ENCODE measurements at places on chromosomes 13 and 19.
A peak's percentile ranks its signal among the peaks of the same experiment; 100 is the strongest.

- no peak for DNase-seq
These were observed 46.5 kb upstream of the RCBTB2 start for GRCh38 chr13:48579165-48579918.

GRCh38 chr19:17049711-17050280, 23.2 kb upstream of the CPAMD8 start:
- DNase-seq = peak; percentile 58

DNA sequence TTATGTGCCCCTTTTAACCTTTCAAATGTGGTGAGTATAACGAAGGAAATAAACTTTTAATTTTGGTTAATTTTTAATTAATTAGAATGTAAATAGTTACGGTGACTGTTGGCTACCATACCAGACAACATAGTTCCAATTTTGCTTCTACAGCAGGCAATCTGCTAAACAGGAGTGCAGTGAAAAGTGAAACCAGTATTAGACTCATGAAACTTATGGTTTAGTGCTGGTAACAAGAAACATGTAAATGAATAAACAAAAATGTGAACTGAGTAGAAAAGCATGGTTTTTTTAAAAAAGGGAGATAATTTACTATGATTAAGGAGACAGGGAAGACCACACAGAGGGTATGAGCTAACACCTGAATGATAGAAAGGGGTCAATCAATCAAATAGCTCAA, 478.4 kb downstream of the PCDH9 start:
- no peak for DNase-seq

GRCh38 chr19:3655402-3656072, 28.9 kb upstream of the CACTIN start:
- DNase-seq = peak; percentile 85

DNA sequence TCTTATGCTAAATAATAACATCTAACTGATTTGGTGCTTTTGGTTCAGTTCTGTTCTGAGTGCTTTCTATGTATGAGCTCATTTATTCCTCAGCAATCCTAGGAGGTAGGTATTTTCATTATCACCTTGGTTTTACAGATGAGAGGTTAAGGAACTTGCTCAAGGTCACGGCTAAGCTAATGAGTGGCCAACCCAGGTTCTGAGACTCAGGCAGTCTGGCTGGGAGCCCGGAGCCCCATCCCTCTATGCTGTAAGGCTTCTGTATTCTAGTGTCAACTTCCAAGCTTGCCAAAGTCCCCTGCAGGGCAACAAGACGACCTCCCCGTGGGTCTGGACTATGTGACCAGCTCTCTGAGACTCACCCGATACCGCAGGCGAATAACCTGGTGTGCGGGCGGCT, 60.5 kb downstream of the PARP4 start:
- DNase-seq = no peak

- DNase-seq = peak; percentile 52
These were observed 3.4 kb downstream of the BSG start for GRCh38 chr19:575527-576506.

GRCh38 chr13:28117689-28118377, 17.5 kb upstream of the FLT3 start:
- DNase-seq = peak; percentile 60

DNA sequence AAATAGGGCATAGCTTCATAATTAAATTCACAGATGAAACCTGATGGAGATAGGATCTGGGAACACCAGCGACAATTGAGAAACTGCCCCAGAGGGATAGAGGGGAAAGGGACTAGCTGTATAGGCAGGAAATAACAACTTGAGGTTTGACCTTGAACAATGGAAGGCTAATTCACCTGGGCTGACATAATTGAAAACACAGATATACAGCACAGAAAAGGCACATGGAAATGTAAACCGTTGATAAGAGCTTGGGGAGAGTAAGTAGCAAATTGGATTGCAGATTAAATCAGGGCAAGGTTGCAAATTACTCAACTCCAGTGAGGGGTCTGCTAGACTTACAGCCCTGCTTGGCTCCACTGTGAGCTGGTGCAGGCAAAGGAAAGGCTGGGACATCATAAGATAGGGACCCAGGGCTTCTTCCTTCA, 246.7 kb downstream of the DLEU7 start:
- DNase-seq = no peak

- DNase-seq = no peak
These were observed 105.5 kb downstream of the MBNL2 start for GRCh38 chr13:97327506-97328221.

DNA sequence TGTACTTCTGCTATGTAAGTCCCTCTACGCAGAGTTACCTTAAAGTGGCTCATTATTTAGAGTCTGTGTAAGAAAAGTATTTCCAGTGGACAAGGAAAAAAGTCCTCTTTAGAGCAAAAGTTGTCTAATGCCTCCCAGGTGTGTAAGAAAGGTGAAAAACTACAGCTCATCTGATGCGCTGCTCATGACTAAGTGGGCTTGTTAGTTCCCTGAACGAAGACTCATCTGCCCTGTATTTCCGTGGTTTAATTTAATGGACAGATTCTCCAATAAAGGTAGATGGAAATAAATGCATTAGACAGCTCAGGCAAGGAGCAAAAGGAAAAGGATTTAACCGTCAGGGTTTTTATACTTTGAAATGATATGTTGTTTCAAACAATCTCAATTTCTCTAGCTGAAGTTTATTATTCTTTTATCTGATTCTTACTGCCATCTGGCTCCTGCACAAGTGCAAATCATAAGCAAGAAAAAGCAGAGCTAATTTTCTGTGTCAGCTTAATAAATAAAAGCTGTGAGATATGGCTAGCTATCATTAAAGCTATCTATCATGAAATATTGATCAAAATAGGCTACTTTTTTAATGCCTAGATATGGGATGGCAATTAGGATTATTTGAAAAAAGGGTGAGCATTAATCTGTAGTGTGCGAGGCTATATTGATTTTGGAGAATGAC, 73.7 kb upstream of the PCDH9 start:
- DNase-seq = no peak

DNA sequence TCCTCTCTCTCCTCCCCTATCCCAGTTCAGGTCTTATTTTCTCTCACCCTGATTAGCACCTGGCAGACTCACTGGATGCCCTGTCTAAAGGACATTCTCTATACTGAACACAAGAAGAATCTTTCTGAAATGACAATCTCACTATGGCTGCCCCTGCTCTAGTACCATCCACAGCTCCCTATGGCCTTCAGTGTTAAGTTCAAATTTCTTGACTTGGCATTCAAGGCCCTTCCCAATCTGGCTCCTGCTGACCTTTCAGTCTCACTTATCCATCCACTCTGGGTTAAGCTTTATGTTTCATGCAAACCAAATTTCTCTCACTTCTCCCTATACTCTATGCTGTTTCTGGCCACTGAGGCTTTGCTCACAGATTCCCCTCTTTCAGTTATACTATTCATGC, 34.2 kb downstream of the MBD3L1 start:
- no peak for DNase-seq

DNA sequence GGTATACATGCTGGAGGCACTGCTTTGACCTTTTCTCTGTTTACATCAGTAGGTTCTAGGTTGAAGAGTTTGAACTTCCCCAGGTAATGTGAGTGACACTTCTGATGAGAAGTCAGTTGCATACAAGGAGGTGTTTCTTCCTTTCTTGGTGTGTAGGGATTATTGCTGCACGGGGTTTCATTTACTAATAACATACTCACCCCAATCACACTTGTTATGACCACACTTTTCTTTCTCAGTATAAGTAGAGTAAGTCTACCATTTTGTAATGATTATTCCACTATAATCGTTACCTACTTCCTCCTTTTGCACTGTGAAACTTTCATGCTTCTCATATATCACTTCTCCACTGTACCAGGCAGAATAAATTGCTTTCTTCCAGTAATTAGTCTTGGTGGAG, 138.0 kb downstream of the TNFSF13B start:
- DNase-seq = no peak

- no peak for DNase-seq
These were observed 1.6 kb downstream of the JUNB start for GRCh38 chr19:12792853-12793289.

- no peak for DNase-seq
These were observed 43.0 kb downstream of the CEP89 start for GRCh38 chr19:32928806-32929205.

DNA sequence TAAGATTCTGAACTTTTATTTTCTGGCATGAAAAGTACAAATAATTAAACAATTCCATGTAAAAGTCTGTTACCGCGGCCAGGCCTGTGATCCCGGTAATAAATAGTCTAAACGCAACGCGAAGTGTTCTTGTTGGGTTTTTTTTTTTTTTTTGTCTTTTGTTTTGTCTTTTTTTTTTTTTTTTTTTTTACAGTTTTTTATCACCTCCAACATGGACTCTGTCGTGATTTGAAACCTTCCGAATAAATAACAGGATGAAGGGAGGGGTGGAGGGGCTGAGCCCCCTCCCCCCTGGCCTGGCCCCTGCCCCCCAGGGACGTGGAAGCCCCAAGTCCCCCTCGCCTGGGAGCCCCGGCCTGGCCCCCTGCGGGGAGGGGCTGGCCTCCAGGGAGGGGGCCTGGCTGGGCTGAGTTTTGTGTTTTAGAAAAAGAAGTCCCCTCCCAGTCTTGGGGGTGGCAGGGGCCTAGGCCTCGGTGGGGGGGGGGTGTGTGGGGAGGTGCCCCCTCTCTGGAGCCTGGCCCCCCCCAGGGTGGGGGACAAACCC, 16.0 kb downstream of the PRKCSH start:
- DNase-seq = no peak

DNA sequence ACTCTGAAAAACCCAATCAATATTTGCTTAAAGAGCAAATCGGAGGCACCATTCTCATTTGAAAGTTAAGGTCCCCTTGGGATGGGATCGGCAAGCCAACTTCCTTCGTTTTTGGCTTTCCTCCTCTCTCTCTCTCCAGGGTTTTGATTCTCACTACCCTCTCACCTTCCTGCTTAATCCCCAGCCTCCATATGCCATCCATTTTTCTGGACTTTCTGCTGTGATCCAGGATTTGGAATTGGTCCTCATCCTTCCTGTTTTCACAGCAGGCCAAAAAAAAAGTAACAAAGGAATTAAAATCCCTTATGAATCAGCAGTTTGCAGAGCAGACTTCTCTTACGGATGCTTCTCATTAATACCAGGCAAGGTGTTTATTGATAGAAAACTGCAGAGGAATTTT, 283.1 kb upstream of the TMTC4 start:
- no peak for DNase-seq

DNA sequence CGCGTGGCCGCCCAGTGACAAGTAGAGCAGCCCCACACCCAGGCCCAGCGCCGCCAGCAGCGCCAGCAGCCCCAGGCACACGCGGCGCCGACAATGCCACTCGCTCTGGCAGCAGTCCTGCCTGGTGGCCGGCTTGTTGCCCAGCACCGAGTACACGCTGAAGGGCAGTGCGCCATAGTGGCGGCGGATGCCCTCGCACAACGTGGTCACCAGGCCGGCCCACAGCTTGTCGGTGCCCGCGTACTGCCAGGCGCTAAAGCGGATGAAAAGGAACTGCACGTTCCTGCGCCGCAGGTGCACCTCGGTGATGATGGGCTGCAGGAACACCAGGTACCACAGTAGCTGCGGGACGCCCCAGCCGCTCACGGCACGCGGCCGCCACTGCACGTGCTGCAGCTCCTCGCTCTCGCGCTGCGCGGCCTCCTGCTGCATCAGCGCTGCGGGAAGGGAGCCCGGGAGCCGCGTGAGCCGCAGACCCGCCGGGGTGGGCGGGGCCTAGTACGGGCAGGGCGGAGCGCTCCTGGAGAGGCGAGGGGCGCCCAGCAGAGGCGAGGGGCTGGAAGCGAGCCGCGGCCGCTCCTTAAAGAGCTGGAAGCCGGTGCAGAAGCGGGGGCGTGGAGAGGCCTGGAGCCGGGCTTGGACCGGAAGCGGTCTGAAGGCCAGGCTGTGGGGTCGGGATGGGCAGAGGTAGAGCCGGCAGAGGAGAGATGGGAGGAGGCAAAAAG, 7.3 kb downstream of the NKPD1 start:
- peak; percentile 33 for DNase-seq

DNA sequence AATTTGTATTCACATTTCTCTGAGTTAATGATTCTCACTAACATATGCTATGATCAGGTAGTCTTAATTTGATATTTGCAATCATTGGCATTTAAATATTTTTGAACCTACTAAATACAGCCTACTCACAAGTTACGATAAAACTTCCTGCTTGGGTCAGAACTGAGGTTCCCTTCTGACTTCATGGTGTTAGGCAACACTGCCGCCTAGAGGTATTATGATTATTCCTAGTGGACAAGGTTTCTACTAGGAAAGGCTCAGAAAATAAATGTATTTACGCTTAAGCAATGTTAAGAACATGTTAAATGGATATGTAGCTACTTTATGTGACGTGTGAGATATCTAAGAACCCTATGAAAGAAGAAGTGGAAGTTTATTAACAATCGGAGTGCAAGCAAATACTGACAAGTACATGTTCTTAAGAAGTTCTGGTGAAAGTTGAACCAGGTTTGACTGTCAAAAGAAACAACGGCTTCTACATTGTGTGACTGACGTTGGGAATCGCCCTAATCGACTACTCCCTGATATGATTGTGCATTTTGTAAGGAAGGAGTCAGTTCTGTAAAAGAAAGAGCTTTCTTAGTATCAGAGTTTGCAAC, 1395.8 kb downstream of the SLITRK5 start:
- DNase-seq = peak; percentile 45

DNA sequence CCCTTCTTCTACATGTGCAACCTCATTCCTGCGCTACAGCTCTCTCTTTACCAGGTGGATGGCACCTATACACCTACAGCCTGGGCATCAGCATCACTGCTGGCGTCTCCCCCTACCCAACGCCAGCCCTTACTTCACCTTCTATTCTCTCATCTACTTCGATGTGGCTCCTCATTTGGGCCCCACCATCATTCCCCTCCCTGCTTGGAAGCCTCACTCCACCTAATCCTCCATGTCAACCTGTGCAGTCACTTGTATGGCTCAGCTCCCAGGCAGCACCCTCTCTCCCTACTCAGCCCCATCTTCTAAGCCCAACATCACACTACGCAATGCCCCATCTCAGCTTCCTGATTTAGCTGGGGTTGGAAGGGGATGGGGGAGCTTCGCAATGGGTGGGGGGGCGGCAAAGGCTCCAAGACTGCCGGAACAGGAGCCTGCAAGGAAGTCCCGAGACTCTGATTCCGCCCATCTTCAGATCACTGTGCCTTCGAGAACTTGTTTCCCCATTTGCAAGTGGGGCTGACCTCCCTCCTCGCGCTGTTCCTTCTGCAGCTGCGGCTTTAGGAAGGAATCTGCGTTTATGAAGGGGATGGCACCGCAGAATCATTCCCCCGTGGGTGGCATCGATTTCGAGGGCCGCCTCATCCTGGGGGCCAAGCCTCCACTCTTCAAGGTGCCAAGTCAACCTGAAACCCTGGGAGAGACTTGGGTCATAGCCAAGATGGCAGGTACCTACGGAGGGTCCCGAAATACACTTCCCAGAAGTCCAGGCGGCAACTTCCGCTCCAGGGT, 913 bp downstream of the MZF1 start:
- DNase-seq = no peak

DNA sequence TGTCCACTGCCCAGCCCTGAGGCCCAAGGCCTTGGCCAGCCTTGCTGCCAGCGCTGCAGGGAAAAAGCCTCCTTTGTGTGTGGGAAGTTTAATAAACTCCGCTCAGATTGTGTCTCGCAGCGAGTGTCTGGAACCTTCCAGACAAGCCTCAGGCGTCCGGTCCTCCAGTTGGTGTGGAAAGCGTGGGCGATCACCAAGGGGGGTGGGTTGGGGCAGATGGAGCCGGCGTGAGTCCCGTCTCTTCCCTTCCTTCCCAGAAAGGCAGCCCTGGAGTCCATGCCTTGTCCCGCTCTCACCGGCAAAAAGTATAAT, 4.6 kb downstream of the STK11 start:
- no peak for DNase-seq

GRCh38 chr19:17264641-17264979, at the start of gene USHBP1:
Gene USHBP1 (minus strand): TSS chr19:17264745. CDS start chr19:17264299, 446 bp downstream.
- no peak for DNase-seq

Data from fibroblast of pulmonary artery (primary cell).